Stimulated activated CD8-positive, alpha-beta memory T cell treated with anti-CD3 and anti-CD28 coated beads, Interleukin-2, amount 100 ng/mL, for 1 hour (primary cell): ENCODE measurements at places on chromosomes 7 and 10.

DNA sequence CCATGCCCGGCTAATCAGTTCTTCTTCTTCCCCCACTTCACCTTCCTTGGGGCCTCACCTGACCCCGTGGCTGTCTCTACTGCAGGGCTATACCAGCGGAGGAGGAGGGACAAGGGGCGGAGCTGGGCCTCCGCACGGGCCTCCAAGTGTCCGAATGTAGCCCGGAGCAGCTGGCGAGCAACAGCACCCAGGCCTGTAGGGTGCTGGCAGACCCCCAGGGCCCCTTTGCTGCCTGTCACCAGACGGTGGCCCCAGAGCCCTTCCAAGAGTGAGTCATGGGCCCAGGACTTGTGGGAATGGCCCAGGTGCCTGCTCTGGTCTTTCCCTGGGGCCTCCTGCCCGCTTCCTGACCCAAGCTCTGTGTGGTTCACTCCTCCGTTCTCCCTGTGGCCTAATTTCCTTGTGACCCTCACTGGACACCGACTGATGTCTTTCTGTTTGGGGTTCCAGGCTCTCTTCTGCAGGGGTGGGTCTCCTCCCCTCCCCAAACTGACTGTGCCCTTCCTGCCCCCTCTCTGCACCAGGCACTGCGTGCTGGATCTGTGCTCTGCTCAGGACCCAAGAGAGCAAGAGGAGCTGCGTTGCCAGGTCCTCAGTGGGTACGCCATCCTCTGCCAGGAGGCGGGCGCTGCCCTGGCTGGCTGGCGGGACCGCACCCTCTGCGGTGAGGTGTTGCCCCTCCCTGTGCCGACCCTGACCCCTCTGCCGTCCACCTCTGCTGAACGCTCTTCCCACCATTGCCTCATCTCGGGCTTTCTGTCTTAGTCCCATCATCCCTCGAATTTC, 35.2 kb downstream of the EPHB4 start:
- DNase-seq = no peak

DNA sequence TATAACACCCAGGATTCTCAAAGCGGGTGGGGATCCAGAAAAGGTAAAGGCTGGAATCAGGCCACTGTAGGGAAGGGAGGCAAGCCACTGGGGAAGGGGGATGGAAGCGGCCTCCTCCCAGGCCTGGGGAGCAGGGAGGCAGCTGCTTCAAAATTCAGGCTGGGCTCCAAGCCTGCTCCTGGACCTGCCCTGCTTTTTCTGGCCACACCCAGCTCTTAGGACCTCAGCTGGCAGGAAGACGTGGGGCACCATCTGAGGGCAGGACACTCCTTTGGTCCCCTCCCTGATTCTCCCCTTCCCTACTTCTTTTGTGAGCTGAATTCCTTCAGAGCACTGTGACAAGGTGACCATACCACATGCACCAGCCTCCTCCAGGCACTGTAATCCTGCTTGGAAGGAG, 4.6 kb upstream of the LBX1 start:
- DNase-seq = no peak

GRCh38 chr7:151178236-151178635, 8.8 kb downstream of the ASB10 start:
- DNase-seq = no peak

- no peak for DNase-seq
These were observed 879 bp upstream of the VPS41 start for GRCh38 chr7:38909870-38910269.

- DNase-seq = no peak
These were observed 36.9 kb upstream of the SH2D4B start for GRCh38 chr10:80500572-80501380.

- DNase-seq = no peak
These were observed 214.3 kb downstream of the DGKB start for GRCh38 chr7:14688208-14688607.

- DNase-seq = no peak
These were observed 80.6 kb downstream of the ORC5 start for GRCh38 chr7:104127204-104127603.

DNA sequence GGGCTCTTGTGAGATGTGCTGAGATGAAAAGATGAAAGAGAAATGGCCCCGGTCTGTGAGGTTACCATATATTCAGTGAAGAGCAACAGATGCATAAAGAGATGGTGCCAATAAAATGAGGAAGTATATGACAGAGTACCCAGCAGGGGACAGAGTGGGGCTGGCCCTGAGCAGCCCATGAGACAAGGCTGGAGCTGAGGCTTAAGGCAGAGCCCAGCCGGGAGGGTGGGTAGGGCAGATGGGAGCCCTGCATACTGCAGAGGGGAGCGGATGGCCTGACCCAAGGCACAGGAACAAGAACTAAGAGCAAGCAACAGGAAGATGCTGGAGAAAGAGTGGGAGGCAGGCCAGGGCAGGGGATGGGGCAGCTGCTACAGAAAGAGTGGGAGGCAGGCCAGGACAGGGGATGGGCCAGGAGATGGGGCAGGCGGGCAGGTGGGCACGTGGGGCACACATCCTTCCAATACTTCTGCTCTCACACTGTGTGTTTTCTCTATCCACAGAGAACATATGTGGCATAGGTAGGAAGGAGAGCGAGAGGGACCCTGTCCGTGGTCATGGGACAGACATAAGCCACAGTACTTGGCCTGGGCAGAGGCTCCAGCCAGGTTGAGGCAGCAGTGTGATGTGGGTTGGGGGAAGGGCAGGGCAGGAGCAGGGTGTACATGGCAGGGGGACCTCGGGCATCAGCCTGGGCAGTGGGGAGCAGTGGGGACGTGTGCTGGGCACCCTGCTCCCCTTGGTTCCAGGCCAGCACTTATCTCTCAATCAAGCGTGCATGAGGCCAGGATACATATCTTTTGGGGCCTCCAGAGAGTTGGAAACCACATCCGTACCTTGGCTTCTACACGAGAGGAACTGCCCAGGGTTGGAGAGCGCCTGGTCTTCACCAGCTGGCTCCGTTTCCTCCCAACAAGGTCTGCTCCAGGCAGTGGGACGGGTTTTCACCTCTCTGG, 91.6 kb upstream of the IKZF1 start:
- DNase-seq = no peak

GRCh38 chr10:132240156-132240555, 53.4 kb downstream of the DPYSL4 start:
- DNase-seq = no peak

DNA sequence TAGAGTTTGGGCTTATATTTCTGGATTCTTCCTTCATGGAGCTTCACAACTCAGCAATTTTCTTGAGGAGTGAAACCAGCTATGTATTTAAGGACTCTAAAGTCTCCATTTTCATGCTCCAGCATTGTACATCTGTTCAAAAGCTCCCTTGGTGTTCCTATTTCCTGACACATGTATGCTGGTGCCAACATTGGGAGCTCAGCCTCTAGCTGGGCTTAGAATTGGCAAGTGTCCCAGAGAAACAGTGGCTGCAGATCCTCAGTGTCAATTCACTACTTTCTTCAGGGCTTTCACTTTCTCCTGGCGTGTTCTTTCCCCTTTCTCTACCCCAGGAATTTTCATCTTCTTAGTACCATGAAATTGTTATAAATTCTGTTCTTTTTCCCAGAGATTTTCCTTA, 103.1 kb downstream of the ZNF467 start:
- no peak for DNase-seq

DNA sequence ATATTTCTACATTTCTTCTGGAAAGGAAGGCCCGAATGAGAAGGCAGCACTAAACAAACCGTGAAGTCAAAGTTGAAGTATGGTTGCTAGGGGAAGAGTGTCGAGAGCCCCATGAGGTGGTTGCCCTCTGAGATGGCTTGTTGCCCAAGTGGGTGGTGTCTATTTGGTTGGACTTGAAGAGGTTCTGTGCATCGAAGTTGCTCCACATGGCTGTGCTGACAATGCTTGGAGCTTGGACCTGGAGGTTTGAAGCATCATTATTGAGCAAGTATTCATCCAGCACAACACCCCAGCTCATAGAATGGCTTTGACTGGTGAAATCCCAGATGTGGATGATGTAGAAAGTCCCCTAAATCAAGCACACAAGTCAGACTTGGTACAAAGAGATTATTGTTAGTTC, 165.2 kb upstream of the CDCA7L start:
- DNase-seq = no peak

- DNase-seq = no peak
These were observed 219.2 kb downstream of the C7orf25 start for GRCh38 chr7:42692621-42693020.

- no peak for DNase-seq
These were observed 384.6 kb upstream of the ADARB2 start for GRCh38 chr10:2121929-2122328.

DNA sequence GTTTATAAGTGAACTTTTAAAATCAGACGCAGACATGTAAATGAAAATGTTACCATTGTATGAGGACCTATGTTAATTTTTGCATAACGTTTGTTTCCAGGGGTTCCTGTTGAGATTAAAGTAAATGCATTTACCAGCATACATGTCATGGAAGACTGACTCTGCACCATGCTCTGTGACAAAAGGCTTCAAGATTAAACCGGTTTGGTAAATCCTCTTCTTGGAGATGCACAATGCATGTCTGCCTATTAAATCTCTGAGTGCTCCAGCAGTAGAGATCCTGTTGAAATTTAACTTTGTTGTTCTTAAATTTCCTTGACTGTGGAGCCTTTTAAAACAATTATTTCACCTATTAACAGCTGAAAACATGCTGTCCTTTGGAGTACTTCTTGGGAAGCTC, 36.5 kb upstream of the JAZF1 start:
- DNase-seq = no peak

- no peak for DNase-seq
These were observed 1.3 kb downstream of the FGFR2 start for GRCh38 chr10:121596689-121597503.

DNA sequence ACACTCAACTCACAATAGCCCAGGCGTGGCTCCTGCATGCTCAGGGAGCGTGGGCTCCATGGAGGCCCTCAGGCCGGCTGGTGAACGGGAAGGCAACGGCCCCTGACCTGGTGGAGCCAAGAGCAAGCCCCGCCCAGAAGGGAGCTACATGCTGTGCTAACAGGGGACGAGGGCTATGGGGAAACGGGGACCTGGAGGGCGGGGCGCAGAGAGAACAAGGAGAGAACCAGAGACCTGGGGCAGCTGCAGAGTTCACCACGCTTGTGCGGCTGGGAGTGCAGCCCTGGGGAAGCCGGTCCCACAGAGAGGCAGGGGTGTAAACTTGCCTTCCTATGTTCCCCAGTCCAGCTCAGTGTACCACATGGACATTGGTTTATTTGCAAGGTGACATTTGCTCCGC, 69.2 kb upstream of the PPP2R2D start:
- DNase-seq = no peak

DNA sequence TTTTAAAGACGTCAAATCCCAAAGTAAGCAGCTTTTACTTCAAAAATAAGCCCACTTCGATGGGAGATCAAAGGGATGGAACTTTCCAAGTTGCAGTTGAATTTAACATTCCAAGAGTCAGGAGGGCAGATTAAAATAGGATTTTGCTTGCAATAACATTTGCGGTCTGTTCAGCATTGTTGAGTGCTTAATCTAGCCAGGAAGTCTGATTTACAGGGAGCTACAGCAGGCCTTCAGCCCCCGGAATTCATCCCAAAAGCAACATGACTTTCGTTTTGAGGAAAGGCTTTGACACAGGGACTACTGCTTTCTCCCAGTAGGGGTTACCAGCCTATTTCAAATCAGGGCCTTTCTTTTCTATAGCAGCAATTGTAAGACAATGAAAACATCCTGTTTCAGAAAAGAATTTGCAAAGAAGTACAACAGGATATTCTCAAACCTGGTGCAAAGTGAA, 279.6 kb upstream of the PITRM1 start:
- DNase-seq = no peak
